CD4-positive, alpha-beta memory T cell (primary cell): ENCODE measurements at places on chromosomes 11 and 22. TPM values are rescaled to one million over a fixed set of nuclear protein-coding genes. Genes with fewer than 3 reads are reported as not detected.

ZDHHC13 gene
- 15.2 TPM for polyA plus RNA-seq

YPEL1 gene
- polyA plus RNA-seq = 5.3 TPM

NRGN gene
- polyA plus RNA-seq = not detected

KRTAP5-2 gene
- not detected for polyA plus RNA-seq

MED19 gene
- 17.4 TPM for polyA plus RNA-seq

OR5A1 gene
- polyA plus RNA-seq = not detected

LMO1 gene
- polyA plus RNA-seq = not detected

KRTAP5-11 gene
- polyA plus RNA-seq = not detected
